ENCODE measurements at places on chromosomes 16 and 17. TPM values are rescaled to one million over a fixed set of nuclear protein-coding genes. Genes with fewer than 3 reads are reported as not detected.

CENPX gene
- total RNA-seq, result 39.0 TPM

- no peak for DNase-seq
Measured at GRCh38 chr17:48211787-48212186, 104.2 kb downstream of the SNX11 start.

- no peak for DNase-seq
Measured at GRCh38 chr16:72091217-72091616, 2.2 kb downstream of the TXNL4B start.

DNA sequence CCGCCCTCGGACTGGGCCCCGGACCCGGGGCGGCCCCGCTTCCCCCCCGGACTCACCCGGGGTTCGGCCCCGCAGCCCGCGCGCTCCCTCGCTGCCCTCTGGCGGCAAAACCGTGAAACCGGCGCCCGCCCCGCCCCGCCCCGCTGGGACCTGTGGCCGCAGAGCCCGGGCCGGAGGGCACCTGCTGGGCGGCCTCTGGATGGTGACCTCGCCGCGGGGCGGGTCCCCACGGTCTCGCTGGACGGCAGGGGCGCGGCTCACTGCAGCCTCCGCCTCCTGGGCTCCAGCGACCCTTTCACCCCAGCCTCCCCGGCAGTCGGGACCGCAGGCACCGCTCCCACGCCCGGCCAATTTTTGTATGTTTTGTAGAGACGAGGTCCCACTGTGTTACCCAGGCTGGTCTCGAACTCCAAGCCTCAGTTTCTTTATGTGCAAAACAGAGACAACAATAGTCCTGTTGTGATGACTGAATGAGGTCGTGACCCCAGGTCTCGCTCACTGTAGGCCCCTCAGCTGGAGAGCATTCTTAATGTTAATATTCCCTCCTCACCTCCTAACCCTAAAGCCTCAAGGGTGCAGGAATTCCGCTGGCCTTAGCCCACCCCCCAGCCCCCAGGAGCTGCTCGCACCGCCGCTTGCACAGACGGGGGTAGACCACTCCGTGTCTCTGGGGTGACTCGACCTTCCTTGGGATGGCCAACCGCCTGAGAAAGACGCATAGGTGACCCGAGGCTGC lies 33.7 kb upstream of the RPH3AL start:
- DNase-seq, result no peak

GRCh38 chr16:11196286-11196828 lies 59.6 kb downstream of the SOCS1 start:
- no peak for DNase-seq

GRCh38 chr16:85583491-85584181 lies 29.5 kb upstream of the GSE1 start:
- DNase-seq, result peak; percentile 29

DNA sequence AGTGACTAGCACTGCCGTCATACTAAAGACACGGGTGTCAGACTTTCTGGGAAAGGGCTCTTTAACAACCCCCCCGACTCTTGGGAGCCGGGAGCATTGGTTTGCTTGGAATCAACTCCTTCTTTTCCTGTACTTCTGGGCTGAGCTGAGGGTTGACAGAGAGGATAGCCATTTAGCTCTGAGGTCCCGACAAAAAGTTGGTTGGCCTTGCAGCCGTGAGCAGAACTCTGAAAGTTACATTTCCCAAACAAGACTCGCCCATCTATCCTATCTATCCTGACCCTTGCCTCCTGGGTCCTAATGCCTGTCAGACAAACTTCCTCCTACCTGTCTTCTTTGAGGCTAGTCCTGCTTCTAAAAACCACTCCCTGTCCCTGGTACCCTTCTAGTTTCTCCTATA lies 460.8 kb upstream of the TOM1L1 start:
- DNase-seq, result no peak

All from pulmonary artery endothelial cell (primary cell).